ENCODE measurements at places on chromosomes 5 and 9. TPM values are rescaled to one million over a fixed set of nuclear protein-coding genes. Genes with fewer than 3 reads are reported as not detected.

The LCN10 gene
- not detected for total RNA-seq

The PLAC8L1 gene
- total RNA-seq = not detected

The OR1L1 gene
- not detected for total RNA-seq

The ABO gene
- total RNA-seq = not detected

The TRAF1 gene
- 4.3 TPM for total RNA-seq

The RASEF gene
- total RNA-seq = not detected

The IRX4 gene
- total RNA-seq = 1.4 TPM

The SPOCK1 gene
- total RNA-seq = 97.0 TPM

The EGFL7 gene
- 72.6 TPM for total RNA-seq

The SAPCD2 gene
- 0.34 TPM for total RNA-seq

The GABRP gene
- not detected for total RNA-seq

The LOX gene
- 216 TPM for total RNA-seq

The GARIN3 gene
- total RNA-seq = not detected

The NR4A3 gene
- total RNA-seq = 0.26 TPM

The HEXB gene
- total RNA-seq = 132 TPM

The FRMPD1 gene
- total RNA-seq = not detected

Data from pericardium fibroblast (primary cell).